ENCODE measurements at places on chromosomes 3 and 15.

DNA sequence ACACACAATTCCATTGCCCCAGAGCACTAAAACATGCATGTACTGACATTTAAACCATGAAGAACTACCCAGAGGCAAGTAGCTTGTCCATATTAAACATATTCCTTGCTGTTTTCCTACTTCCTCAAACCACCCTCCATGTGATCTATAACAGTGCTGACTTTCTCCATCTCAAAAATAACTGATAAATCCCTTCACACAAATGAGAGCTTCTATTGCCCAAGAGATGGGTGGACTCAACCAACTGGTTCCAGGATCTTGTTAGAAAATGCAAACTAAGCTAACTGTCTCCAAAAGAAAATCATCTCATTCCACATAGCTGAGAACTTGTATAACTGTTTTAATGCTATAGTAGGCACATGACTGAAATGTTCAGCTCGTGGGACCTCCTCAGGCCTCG lies 29.6 kb downstream of the DCLK3 start:
- DNase-seq: no peak

GRCh38 chr15:51121118-51121517 lies 26.4 kb upstream of the TNFAIP8L3 start:
- no peak for DNase-seq

DNA sequence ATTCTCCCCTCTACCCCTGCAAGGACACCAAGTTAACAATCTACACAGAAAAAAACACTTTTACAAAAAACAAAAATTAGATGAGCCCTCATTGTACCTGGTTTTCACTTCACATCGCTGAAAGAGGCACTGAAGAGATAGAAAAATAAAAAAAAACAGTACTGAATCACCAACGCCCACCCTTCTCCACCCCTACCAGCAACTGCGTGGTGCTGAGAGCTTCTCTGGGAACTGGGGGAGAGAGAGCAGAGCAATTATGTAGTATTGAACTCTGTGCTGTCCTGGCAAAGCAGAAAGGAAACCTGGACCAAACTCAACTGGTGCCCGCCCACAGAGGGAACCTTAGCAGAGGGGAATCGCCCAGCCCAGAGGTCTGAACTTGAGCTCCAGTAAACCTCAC lies 44.6 kb downstream of the WDR49 start:
- no peak for DNase-seq

- no peak for DNase-seq
These were observed 30.2 kb downstream of the CPNE4 start for GRCh38 chr3:132004571-132004970.

DNA sequence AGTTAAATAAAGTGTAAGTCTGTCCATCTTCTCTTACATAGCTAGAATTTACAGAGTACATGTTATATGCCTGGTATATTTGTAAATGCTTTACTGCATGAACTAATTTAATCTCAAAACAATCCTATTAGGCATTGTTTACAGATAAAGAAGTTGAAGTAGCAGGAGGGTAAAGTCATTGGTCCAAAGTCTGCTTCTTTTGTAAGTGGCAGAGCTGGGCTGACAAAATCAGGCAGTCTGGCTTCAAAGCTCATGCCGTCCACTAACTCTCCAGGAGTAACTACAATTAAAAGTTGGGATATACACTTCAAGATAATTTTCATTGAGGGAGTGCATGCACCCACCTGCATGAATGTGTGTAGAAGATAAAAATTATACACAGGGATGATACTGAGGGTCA lies 27.3 kb downstream of the VGLL3 start:
- DNase-seq: no peak

DNA sequence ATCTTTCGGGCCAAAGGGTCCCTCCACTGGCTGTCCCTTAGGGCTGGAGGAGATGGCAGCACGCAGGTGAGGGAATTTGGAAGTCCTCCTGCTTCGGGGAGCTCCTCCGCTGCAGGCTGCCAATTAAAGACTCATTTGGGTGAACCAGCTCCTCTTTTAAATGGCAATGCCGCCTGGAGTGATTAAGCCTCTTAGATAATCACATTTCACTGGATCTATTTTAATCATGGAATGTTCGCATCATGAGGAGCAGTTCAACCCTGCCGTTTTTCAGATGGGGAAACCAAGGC lies 117.9 kb downstream of the LIPC start:
- DNase-seq: no peak

DNA sequence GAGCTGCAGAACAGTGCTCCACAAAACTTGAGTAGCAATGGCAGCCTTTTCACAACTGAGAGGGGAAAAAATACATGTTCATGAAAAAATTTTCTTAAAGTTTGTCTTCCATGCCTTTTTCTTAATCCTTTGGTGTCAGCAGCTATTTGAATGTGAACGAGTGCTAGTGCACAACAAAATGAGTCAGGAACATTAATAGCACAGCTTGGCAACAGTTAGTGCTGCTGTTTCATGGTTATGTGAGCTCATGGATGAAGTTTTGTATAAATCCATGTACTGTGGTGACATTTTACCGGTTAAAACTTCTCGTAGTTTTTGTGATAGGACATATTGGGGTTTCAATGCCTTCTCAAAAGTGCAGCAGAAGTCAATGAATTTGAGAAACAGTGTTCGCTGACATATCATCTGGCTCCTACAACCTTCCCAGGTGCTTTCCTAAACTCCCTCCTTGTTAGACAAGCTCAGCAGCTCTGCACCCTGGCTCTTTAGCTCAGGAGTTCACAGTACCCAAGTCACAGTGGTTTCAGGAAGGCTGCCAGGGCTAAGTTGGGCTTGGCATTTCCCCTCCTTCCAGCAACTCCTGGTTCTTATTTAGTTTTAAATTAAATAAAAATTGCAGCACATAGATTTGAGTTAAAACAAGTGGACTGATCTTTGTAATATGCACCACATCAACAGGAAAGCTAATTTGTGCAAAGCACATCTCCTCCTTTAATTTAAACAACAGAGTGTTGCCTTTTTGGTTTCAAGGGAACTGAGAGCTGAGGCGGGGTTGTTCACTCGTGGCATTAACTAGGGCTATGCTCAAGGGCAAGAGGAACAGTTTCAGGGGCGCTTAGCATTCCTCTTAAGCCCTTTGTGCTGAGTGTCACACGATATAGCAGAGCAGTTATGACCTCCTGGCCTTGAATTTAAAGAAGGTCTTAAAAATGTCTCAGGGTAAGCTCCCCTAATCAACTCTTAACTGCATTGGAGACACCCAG lies 362.8 kb downstream of the CHST2 start:
- no peak for DNase-seq

DNA sequence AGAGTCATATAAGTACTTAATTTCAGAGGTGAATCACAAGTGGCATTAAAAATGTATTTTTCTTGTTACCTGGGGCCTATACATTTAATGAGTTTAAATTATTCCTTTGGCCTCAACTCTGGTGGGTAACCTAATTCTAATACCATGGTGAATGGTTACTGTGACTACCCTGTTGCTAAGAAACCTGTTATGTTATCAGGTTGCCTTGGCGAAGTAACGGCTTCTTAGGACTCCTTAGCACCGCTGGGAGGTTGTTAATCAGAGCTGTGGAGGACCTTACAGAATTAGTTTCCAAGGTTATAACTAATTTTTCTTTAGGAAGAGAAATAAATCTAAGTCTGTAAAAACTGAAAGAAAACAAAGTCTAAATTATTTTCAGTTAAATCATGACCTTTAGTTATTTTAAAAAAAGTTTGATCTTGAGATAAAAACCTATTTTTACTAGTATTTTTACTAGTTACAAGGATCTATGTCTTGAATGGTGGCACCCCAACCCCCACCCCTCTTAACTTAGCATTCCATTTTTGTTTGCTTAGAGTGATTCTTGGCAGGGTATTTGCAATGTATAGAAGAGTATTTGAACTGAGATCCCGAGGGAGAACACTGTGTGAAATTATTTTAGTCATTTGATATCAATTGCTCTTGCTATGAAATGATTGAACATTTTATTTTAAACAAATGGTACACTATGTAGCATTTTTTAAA lies 155.5 kb downstream of the FNDC3B start:
- no peak for DNase-seq

GRCh38 chr3:15094187-15094875 lies 4.6 kb downstream of the RBSN start:
- DNase-seq: no peak

GRCh38 chr3:141067206-141067974 lies 16.2 kb downstream of the SPSB4 start:
- DNase-seq: no peak

DNA sequence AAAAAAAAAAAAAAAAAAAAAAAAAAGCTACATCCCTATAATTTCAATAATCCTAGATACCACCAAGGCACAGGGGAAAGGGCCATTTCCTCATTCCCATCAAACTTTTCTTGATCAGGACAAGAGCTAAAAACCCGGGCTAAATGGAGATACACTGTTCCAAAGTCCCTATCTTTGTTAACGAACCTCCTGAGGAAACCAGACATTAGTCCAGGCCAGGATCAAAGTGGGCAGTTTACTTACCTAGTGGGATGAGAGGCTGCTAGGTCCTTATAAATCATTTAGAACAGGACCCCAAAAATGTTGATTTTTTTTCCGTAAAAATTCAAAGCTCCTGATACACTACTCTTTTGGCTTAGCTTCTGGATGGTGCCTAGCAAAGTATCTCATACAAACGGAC lies 35.6 kb downstream of the UBR1 start:
- DNase-seq: no peak
